ENCODE measurements at places on chromosomes 16 and 17.

DNA sequence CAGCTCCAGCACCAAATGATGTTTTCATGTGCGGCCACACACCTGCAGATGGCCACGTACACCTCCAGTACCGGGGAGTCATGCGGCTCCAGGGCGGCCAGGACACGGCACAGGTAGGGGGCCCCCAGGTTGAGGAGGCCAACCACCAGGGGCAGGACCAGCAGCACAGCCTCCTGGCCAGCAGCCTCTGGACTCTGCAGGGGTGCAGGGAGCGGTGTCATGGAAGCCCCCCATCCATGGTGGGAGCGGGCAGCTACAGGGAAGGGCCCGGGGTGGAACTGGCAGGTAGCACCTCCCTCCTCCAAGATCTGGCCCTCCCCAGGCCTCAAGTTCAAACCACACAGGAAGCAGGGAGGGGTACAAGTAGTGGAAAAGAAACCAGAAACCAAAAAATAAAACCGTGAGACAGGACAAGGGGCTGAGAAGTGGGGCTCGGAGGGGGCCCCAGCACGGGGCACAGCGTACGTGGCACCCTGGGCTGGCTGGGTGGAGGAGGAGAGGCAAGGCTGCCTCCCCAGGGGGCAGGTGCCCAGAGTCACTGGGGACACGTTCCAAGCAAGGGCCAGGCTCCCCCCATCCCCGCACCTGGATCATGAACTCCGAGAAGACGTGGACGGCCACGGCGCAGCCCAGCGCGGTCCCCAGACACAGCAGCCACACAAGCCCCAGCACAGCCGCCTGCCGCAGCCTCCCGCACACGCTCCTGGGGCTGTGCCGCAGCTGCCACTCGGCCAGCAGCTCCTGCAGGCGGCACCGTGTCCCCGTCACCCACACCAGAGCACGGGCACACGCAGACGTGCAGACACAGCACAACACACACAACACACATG, 7.4 kb downstream of the TMC6 start:
- no peak overlapping the region for H3K4me3 ChIP-seq
- no peak for DNase-seq
- no peaks in the 10 kb centered on the region for H3K27me3 ChIP-seq
- H3K27ac ChIP-seq, result no peak overlapping the region
- H3K4me1 ChIP-seq, result no peaks in the 10 kb centered on the region

DNA sequence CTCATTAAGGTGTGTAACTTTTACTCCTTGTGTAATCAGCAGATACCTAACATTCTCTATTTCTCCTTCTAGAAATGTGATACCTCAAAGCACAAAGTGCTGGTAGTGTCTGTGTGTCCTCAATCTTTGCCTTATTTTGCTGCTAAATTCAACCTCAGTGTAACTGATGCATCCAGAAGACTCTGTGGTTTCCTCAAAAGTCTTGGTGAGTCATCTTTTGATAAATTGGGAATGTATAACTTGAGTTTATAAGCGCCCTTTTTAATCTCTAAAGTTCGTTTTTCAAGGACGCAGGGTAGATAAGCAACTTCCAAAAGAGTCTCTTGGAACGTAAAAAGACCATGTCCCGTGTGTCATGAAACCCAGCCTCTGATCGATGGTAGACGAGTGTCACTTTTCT, 10.2 kb downstream of the NARF start:
- no peak overlapping the region for H3K4me3 ChIP-seq
- H3K4me1 ChIP-seq, result no peaks in the 10 kb centered on the region
- DNase-seq, result no peak
- no peak overlapping the region for H3K27ac ChIP-seq
- peaks cover 35% of the 10 kb centered on the region for H3K36me3 ChIP-seq

DNA sequence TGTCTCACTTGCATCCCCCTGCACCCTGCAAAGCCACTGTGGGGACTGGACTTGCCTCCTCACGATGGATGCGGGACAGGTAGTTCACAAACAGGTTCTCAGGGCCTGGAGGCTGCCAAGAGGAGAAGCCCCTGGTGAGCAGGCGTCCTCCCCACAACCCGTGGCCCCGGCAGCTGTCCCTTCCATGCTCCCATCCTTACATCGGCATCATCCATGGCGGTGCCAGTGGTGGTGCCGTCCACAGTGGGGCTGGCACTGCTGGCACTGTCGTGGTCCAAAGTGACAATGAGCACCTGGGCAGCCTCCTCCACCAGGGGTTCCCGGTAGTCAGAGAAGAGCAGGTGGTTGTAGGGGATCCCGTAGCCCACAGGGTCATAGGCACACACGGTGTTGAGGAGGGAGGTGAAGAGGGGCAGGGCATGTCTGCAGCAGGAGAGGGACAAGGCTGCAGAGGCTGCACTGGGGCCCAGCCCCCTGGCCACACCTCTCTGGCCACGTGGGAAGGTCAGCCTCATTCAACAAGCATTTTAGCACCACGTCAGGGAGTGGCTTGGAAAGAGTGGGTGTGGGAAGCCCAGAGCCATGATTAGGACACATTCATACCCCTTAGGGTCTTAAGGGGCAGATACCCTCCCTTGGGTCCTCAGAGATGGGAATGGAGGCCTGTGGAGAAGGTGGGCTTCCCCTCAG, 12.6 kb downstream of the HID1 start:
- peaks cover 3% of the 10 kb centered on the region for H3K27me3 ChIP-seq
- H3K4me3 ChIP-seq, result no peak overlapping the region
- no peaks in the 10 kb centered on the region for H3K4me1 ChIP-seq
- no peak overlapping the region for H3K27ac ChIP-seq
- H3K36me3 ChIP-seq, result no peaks in the 10 kb centered on the region

GRCh38 chr17:64022611-64023063, 2.2 kb upstream of the ICAM2 start:
- H3K4me3 ChIP-seq, result no peak overlapping the region
- H3K36me3 ChIP-seq, result no peaks in the 10 kb centered on the region
- H3K27me3 ChIP-seq, result no peaks in the 10 kb centered on the region
- no peak for DNase-seq
- no peaks in the 10 kb centered on the region for H3K4me1 ChIP-seq

- H3K27ac ChIP-seq, result peak overlapping the region; percentile 42
- no peak overlapping the region for H3K4me3 ChIP-seq
- no peaks in the 10 kb centered on the region for H3K27me3 ChIP-seq
- DNase-seq, result no peak
These were observed 6.8 kb downstream of the MAPK8IP3 start for GRCh38 chr16:1712791-1713261.

GRCh38 chr16:6803176-6803575, 529.5 kb upstream of the RBFOX1 start:
- DNase-seq, result no peak
- H3K4me1 ChIP-seq, result no peaks in the 10 kb centered on the region
- H3K4me3 ChIP-seq, result no peak overlapping the region
- no peaks in the 10 kb centered on the region for H3K36me3 ChIP-seq
- no peak overlapping the region for H3K27ac ChIP-seq

DNA sequence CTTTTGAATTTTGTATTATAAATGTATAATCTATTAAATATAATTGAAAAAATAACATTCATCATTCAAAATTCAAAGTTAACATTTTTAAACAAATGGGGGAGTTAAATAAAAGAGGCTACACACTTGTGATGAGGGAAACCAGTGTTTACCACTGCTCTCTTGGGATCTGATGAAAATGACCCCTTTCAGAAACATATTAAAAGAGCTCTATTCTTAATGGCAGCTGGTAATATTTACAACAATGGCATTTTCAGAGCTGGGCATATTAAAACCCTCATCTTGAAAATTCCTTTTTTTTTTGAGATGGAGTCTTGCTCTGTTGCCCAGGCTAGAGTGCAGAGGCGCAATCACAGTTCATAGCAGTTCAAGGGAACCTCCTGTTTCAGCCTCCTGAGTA, 19.3 kb upstream of the FLCN start:
- no peaks in the 10 kb centered on the region for H3K4me1 ChIP-seq
- no peak for DNase-seq
- no peak overlapping the region for H3K27ac ChIP-seq

All from A673 (cell line).